ENCODE measurements at places on chromosomes 6 and 20. TPM values are rescaled to one million over a fixed set of nuclear protein-coding genes. Genes with fewer than 3 reads are reported as not detected.

The C6orf15 gene
- not detected for polyA plus RNA-seq

The BHLHE23 gene
- polyA plus RNA-seq, result 0.52 TPM

The SRMS gene
- polyA plus RNA-seq, result not detected

The MTFR2 gene
- polyA plus RNA-seq, result 13.5 TPM

The CDH4 gene
- 1.2 TPM for polyA plus RNA-seq

The OLIG3 gene
- polyA plus RNA-seq, result 0.10 TPM

The PRSS16 gene
- 8.7 TPM for polyA plus RNA-seq

Measured in GM23338 (cell line).